Foreskin keratinocyte (primary cell): ENCODE measurements at places on chromosomes 2 and 18. TPM values are rescaled to one million over a fixed set of nuclear protein-coding genes. Genes with fewer than 3 reads are reported as not detected.

GRCh38 chr2:216606551-216607276, 26.5 kb upstream of the IGFBP2 start:
- DNase-seq, result no peak

- no peak for DNase-seq
Observed at GRCh38 chr2:41445865-41446264, 602.0 kb upstream of the PKDCC start.

GRCh38 chr2:133641942-133642725, 73.9 kb upstream of the NCKAP5 start:
- DNase-seq, result no peak

DNA sequence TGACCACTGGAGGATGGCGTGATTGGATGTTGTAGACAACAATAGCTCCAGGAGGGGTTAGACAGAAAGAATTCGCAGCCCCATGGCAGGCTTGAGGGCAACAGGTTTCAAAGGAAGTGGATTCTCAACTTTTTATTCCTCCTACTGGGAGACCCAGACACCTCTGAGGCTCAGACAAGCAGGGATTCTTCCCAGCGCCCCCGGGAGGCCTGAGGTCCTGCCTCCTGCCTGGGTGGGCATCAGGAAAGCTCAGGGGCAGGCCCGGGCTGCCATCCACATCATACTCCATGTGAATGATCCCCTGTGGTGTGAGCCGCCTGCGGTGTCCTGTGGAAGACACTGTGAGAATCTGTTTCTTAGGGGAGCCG, 203.5 kb downstream of the CYP26B1 start:
- DNase-seq, result no peak

- DNase-seq, result no peak
Observed at GRCh38 chr18:35072616-35073015, 31.4 kb downstream of the MAPRE2 start.

DNA sequence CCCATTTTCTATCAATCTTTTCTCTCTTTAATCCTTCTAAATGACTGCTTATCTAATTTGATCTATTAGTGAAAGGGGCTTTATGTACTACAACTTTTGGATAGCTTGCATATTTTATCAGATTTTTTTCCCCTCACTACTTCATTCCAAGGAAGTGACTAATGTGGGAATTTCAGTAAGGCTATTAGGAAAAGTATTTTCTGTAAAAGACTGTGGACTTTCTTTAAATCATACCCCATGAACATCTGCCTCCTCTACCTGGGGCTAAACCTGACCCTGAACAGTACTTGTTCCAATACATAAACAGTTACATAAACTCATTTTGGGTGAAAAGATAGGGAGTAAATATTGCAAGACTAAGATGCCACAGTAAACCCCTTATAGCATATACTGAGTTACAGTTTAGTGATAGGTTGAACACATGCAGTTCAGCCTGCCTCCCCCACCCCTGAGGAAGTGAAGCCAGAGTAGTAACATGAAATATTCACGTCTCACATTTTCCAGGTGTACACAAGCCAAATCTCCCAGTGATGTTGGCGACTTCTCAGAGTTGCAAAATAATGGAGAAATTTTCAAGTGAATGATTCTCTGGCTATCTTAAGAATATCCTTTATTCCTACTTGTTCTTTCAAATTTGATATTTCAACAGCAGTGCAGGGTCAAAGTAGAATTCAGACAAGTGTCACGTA, 590.9 kb upstream of the ZEB2 start:
- peak; percentile 57 for DNase-seq

GRCh38 chr2:66698576-66699239, 263.8 kb downstream of the MEIS1 start:
- DNase-seq, result no peak

DNA sequence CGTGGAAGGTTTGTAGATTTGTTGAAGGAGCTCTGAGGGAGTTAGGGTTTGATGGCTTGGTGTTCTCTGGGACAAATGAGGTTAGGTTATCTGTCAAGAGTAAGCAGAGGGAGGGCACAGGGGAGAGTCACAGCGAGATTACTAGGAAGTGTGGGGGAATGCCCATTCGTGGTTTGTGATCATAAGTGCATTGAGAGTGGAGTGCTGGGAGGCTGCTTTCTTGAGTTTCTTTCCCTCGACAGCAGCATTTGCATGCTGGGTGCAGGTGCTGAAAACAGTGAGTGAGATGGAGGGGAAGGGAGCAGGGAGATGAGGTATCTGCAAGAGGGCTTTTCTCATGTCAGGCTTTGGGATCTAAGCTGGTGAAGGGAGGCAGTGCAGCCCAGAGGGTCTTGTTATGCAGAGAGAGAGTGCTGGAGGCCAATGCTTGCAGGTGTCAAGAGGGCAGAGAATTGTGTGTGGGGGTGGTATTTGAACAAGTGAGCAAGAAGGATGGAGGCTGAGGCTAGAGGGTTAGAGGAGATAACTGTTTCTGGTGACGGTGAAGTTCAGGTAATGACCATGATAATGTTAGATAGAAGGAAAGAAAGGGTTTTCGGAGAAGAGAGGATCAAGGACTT, 8.8 kb downstream of the RALB start:
- no peak for DNase-seq

DNA sequence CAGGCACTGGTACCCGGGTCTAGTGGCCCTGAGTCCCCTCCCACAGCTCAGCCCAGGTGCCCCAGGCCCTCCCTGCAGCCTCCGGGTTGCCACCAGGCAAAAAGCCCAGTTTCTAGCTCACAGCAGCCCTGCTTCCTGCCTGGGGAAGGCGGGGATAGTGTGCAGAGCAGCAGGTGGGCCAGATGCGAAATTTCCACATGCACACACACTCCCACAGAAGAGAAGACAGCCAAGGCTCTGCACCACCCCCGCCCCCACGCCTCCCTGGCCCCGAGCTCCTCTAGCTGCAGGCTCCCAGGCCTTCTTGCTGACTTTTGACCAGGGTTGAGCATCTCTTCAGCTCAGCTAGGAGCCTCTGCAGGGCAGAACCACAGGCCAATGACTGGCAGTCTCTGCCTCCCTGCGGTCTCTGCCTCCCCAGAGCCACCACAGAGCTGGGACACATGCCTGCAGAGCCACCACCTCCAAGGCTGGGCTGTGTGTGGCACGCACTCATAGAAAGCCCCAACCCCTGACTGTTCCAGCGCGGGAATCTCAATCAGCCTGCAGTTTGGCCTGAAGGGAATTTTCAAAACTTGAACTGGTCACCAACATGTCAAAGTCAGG, 7.2 kb downstream of the SLC66A2 start:
- no peak for DNase-seq

GRCh38 chr2:72057308-72057707, 90.4 kb downstream of the CYP26B1 start:
- no peak for DNase-seq

DNA sequence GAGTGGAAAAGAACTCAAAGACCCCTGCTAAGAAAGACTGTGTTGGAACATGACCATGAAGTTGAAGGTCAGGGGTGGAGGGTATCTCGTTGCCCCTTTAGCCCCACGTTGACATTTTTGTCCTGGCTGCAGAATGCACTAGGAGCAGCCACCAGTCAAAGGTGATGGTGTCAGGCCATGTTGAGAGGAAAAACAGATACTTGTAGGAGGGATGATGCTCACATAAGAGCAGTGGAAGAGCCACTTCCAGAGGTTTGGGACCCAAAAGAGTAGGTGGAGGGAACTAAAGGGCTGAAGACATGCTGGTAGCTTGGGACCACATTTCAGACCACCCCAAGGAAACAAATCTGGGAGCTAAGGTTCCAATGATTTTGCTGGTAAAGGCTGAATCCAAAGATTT, 159.0 kb downstream of the MYO3B start:
- no peak for DNase-seq

DNA sequence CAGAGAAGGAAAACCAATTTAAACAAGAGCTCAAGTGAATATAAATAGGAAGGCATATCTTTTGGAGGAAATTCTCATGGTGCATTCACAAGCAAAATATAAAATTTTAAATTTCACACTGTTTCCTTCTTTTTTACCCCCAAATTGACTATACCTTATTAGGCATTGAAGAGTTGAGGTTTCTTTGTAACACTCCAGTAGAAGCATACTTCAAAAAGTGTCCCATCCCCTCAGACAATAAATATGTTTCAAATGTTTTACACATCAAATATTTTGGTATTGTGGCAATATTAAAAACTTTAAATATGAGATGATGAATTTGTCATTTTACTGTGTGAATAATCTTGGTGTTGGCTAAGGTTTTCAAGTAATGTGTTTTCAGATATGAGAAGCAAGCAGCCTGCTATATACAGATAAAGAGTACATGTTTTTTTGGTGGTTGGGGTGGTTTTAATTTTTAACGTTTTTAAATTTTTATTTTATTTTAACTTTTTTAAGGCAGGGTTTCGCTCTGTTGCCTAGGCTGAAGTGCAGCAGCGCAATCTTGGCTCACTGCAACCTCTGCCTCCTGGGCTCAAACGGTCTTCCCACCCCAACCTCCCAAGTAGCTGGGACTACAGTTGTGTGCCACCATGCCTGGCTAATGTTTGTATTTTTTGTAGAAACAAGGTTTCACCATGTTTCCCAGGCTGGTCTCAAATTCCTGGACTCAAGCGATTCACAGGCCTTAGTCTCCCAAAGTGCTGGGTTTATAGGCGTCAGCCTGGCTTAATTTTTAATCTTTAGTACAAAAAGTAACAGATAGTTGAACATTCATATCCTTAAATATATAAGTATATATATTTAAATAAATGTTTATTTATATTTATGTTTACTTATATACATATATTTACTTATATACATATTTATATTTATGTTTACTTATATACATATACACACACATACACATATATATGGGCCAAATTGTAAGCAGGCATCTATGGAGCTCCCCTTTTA, 36.5 kb upstream of the DLX1 start:
- DNase-seq, result no peak

- DNase-seq, result no peak
Observed at GRCh38 chr2:102264952-102265351, 46.4 kb upstream of the IL1RL1 start.

DNA sequence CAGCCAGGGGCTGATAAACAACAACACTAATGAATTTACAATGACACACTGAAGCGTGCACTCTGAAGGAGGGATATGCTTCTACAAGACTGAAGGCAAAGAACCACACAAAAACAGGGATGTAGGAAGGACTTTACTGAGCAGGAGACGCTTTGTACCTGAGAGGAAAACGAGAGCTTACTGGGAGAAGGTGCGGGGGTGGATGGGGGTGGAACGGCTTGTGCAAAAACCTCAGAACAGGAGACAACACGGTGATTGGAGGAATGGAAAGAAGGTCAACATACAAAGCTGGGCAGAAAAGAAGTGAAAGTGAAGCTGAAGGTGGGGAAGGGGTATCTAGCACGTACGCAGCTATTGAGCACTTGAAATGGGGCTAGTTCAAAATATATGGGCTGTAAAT, 93.1 kb downstream of the SLC8A1 start:
- DNase-seq, result no peak

GRCh38 chr2:136288249-136288648, 170.3 kb upstream of the CXCR4 start:
- DNase-seq, result no peak

DNA sequence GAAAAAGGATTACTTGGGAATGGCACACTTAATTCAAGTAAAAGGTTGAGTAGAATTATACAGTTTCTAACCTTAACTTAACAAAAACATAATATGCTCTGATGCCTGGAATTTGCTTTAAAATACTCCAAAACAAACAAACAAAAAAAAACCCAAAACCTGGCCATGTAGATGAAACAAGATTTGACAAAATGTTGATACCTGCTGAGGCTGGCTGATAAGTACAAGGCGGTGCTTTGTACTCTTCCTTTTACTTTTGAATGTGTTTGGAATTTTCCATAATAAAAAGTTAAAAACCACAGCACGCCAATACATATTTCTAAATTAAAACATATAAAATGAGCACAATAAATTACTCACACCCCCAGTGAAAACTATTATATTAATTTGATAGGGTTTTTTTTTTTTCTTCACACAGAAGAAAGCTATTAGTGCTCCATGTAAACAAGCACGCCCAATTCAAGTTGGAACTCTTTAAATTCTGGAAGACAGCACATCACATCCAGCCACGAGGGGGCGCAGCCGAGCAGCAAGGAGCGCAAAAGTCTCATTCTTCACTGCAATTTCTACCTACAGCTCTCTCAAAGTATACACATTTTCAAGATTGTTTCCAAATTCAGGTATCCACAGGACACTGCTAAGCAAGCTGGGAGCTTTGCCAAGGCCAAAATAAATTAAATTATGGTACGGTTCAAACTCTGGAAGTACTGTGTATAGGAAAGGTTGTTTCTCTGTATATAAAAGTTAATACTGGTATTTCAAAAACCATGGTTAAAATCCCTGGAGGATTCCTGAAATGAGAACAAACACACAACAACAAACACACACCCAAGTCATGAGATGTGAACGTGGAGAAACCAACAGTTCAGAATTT, 7.5 kb downstream of the SERTAD2 start:
- peak; percentile 65 for DNase-seq

DNA sequence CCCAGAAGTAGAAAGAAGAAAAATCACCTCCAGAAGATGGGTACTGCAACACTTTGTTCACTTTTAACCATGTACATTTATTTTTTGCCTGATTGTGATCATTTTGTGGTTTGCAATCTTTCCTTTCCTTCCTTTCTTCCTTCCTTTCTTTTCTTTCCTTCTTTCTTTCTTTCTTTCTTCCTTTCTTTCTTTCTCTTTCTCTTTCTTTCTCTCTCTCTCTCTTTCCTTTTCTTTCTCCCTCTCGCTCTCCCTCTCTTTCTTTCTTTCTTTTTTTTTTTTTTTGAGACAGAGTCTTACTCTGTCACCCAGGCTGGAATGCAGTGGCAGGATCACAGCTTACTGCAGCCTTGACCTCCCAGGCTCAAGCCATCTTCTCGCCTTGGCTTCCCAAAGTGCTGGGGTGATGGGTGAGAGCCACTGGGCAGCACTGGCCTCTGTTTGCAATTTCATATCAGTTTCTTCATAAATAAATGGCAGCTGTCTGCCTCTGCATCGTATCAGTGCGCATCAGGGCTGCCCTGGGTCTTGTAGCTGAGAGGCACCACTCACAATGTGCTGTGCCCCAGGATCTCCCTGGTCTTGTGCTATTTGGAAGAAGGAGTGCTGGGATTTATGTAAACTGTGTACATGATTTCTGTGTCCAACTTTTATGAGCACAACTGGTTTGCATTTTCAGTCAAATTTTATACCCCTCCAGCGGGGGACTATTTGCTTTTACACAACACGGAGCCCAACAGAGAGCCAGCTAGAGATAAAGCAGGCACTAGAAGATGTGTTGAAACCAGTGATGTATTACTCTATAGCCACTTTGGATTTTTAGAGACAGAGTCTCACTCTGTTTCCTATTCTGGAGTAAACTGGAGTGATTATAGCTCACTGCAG, 6.9 kb upstream of the LIMS2 start:
- DNase-seq, result no peak

- DNase-seq, result no peak
Observed at GRCh38 chr18:5150894-5151293, 46.2 kb downstream of the AKAIN1 start.

Gene SCN1A
- polyA plus RNA-seq, result not detected in 2 replicates

Gene NEU2
- polyA plus RNA-seq, result not detected in 2 replicates

Gene TNP1
- polyA plus RNA-seq, result not detected in 2 replicates

Gene MEP1B
- polyA plus RNA-seq, result not detected in 2 replicates

Gene CACNB4
- polyA plus RNA-seq, result 0.02 and 0.03 TPM in 2 replicates

Gene NEB
- polyA plus RNA-seq, result not detected in 2 replicates

Gene DLGAP1
- polyA plus RNA-seq, result not detected in 2 replicates

Gene POTEC
- polyA plus RNA-seq, result not detected in 2 replicates

Gene FSHR
- not detected in 2 replicates for polyA plus RNA-seq
